ENCODE measurements at places on chromosomes 1 and 21.

- no peak for DNase-seq
Measured at GRCh38 chr1:244779410-244779809, 56.0 kb upstream of the COX20 start.

DNA sequence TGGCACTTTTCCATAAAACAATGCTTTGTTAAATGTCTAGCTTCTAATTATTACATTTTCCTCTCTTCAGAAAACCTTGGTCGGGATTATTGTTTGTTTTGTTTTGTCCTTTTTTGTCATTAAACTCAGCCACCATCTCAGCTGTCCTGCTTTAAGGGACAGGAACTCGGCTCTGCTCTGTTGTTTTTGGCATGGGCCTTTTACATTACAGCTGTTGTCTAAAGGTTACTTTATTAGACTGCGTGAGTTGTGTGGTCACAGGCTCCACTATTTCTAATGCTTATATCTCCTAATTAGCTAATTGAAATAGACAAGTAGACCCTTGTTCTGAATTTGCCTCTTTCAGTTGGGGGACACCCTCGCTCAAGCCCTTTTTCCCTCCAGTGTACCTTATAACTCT is 1.6 kb downstream of the PALMD start:
- DNase-seq = no peak

- DNase-seq = no peak
Measured at GRCh38 chr1:33473900-33474299, 1.5 kb downstream of the ZSCAN20 start.

DNA sequence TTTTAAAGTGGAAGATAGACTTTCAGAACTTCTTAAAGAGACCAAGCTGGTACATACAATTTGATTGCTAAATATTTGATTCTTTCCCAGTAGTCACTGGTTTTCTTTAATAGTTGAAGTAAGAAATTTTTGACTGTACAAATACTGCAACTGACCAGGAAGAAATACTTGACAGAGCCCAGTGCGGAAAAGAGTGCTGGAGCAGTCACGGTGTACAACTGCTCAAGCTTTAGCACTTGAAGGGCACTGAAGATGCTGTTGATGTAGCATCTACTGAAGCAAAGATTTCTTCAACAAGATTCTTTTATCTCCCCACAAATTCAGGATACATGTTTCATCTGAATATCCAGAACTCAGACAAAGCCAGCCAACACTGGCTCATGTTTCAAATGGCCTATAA is 41.5 kb downstream of the SLC35F3 start:
- DNase-seq = no peak

DNA sequence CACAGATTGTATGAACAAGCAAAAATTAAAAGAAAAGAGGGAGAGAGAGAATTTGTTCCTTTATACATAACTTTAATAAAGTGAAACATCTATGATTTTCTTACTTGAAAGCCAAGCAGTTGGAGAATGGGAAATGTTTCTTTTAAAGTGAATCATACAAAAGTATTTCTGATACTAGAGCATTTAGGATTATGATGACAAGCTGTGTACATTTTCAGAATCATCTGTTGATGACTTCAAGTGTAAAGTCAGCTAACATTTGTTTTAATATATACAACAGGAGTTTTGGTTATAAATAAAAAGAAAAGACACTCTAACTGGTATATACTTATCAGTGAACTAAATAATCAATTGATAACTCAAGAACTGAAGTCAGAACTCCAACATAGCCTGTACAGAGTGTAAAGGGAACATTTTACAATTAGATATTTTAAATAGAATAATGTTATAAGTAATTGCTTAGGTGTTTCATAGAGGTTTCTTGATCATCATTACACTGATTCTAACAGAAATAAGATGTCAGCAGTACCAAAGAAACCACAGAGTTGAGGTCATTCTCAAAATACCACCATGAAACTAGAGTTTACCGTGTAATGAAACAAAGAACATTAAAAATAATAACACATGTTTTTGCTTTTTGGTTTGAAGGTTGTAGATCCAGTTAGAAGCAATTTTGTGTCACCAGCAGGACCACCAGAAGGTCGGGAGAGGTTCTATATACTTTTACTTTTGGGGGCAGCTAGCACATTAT is 103.4 kb downstream of the COL24A1 start:
- DNase-seq = no peak

- DNase-seq = no peak
Measured at GRCh38 chr1:33260439-33260838, 4.1 kb downstream of the ZNF362 start.
